ENCODE measurements at places on chromosomes 5 and 9.

DNA sequence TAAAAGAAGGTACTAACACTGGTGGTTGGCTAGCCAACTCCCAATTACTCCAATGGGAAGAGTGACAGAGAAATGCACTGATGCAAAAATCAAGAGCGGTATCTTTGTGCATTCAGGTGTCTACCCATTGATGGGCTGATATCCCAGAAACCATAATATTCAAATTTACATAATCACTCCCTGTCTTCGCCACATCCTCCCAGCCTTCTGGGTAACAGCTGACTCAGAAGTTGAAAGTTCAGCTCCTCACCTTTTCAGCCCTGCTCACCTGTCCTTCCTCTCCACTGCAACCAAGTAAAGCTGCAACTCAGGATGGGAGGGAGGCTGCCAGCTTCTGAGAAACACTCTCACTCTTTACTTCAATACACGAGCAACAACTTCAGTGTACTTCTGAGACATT is 6.9 kb downstream of the SUSD1 start:
- no peak for DNase-seq

- peak; percentile 32 for DNase-seq
Observed at GRCh38 chr9:34375901-34376595, 650 bp downstream of the MYORG start.

DNA sequence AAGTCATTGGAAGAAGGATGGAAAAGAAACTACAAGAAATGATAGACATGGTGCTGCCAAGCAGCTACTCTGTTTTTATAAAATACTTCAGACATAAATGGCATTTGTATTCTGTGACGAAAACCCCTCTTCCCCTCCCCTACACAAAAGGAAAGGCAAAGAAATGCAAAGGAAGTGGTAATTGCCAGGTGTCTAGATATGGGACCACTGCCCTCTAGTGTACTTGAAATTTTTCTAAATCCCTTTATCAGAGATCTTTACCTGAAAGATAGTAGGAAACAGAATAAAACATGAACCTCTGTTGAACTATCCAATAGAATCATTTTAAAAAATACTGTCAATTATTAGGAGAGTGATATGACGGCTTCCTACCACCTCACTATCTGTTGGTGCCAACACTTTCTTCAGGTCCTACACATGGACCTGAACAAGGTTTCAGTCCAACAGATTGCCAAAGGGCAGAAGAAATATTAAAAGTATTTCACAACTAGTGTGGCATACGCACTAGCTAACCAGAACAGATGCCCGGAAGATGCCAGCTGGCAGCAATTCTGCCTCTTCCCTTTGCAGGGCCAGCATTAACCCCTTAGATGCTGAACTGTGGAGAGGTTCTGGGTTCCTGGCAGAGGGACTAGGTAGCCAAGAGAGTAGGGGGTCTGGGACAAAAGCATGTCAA is 104.1 kb downstream of the TSSK1B start:
- DNase-seq = peak; percentile 39

GRCh38 chr9:1053986-1054425 is 3.8 kb downstream of the DMRT2 start:
- no peak for DNase-seq

GRCh38 chr5:133398646-133399101 is 213.7 kb downstream of the FSTL4 start:
- DNase-seq = no peak

DNA sequence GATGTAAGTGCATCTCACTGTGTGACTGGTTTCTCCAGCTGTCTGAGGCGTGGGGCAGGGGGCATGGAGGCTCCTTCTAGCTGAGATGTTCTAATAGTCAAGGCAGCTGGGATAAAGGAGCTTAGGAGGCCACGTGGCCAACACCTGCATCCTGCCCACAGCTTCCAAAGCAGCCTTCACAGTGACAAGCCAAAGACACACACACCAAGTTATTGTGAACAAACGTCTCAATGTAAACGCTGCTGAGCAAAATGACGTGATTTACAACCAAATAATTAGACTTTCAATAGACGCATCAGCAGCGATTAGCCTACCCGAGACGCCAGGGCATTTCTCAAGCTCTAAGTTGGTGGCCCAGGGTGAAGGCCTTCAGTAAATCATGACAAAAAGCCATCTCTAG is 23.2 kb upstream of the SLC25A51 start:
- DNase-seq = no peak

DNA sequence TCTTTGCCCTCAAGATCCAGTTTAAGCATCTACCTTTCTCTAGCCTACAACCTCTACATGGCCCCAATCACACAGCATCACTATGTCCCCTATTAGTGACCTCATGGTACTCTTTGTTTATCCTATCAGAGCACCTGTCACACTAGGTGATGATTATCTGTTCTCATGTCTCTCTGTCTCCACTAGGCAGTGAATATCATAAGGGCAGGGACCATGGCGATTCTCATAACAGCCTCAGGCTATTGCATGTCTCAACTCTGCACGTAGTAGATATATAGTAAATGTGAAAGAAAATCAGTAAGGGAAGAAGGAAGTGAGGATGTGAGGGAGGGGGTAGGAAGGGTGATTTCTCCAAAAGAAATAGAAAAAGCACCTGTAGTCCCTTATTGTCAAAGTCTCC is 311.0 kb downstream of the NSG2 start:
- DNase-seq = no peak

DNA sequence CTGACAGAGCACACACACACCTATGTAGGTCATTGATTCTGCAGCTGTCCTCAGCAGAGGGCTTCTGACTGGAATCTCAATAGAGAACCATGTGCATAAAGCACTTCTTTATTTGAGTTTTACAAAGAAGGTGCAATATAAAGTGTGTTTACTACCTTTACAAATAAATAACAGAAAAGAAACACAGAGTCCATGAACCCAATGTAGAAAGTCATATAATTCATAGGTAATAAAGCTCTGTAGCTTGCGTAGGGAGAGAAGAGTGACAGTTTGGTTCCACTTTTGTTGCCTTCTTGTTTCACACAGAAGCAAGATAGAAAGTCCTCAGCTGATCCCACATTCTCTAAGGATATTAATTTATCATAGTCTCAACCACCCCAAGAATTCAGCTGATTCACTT is 149.5 kb downstream of the GABRG2 start:
- no peak for DNase-seq

GRCh38 chr5:92909602-92909962 is 671.4 kb downstream of the NR2F1-AS1 start:
- DNase-seq = no peak

DNA sequence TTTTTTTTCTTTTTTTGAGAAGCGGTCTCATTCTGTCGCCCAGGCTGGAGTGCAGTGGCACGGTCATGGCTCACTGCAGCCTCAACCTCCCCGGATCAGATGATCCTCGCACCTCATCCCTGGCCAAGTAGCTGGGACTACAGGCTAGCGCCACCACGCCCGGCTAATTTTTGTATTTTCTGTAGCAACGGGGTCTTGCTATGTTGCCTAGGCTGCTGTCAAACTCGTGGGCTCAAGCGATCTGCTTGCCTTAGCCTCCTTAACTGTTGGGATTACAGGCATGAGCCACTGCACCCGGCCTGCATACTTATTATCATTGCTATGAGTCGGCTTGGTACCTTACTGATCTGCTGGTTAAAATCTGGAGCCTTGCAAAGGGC is 790 bp upstream of the IARS1 start:
- no peak for DNase-seq

- no peak for DNase-seq
Observed at GRCh38 chr9:26523577-26523976, 369.0 kb downstream of the CAAP1 start.

DNA sequence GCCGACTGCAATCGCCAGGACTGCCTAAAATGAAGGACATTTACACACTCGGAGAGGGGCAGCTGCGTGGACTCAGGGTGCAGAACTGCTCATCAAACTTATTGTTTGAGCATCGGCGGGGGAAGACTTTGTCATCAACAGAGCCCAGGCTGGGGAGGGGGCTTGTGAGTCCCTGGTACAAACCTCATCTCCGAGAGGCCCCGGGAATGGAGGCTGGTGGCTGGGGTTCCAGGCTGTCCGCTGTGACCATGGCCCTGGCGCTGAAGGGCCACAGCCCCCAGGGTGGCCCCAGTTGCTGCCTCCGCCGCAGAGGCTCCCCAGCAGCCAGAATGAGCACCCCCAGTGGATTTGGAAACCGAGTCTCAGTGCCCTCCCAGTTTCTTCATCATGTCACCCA is 46.1 kb upstream of the RNU6ATAC start:
- no peak for DNase-seq

DNA sequence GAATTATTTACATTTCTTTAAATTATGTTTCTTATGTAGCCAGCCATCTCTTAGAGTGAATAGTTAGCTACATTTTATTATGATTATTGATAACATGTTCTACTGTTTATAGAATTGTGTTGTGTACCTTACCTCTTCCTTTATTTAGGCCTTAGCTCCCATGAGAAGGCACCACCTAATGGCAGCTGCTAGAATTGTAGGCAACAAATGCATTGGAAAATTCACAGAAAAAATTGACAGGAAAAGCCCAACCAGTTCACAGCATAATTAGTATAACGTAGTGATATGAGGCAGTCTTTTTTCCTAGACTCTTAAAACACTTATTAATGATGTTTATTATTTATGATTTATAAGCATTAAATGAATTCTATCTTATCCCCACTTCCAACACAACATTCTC is 175.8 kb downstream of the WDR70 start:
- DNase-seq = no peak

DNA sequence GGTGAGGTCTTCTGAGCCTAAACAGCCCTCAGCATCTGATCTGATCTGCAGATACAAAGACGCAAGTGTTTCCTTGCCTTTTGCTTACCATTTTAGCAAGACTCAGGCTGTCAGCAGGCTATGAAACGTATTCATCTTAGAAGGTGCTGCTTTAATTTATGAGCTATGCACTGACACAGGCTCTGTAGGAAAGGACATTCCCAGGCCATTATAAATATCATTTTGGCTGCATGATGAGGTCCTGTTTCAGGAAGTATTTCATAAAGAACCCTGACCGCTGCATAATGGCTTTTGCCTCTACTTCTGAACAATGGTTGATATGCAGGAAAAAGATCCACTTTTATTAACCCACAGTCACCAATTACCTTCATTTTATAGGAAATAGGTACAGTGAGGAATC is 98.4 kb upstream of the CAST start:
- no peak for DNase-seq

GRCh38 chr9:94511955-94512265 is 43.0 kb upstream of the PCAT7 start:
- no peak for DNase-seq

- DNase-seq = no peak
Observed at GRCh38 chr5:109681763-109682162, 8.0 kb upstream of the MAN2A1 start.

DNA sequence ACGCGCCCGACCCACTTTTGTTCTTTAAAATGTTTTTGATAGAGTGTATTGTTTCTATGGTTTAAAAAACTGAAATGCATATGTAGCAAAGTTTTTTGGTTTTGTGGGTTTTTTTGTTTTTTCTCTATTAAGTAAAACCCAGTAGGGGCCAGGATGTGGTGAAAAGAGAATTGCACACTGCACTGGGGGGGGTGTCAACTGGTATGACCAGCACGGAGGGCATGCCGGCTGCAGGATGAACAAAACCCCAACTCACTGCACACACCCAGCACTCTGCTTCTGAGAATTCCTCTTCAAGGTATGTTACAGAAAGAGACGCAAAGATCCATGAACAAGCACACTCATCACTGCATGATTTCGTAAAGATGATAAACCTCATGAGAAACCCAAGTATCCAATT is 75.0 kb downstream of the STK10 start:
- peak; percentile 78 for DNase-seq

DNA sequence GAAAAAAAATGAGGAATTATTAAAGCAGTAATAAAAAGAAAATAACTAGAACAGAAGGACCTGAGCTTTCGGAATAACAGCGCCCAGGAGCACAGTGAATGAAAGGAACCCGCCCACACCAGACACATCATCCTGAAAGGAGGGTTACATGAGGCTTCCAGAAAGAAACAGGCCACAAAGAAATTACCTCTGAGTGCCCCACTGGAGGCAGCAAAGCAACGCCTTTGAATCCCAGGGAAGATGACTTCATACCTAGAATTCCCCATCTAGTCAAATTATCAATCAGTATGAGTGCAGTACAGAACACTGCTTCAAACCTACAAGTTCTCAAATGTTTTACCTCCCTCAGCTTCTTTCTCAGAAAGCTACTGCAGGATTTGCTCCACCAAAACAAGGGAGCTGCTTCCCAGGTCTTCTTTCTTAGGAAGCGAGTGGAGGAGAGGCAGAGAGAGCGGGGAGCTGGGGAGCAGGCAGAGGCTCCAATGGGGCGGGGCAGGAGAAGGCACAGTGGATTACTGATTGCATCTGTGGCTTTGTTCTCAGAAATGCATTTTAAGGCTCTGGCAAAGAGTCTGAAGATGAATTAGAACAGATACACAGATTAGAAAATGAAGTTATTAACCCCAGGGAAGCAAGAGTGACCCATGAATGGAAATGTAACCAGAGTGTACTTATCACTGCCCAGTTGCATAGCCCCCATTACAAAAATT is 87.1 kb downstream of the SEMA4D start:
- no peak for DNase-seq

DNA sequence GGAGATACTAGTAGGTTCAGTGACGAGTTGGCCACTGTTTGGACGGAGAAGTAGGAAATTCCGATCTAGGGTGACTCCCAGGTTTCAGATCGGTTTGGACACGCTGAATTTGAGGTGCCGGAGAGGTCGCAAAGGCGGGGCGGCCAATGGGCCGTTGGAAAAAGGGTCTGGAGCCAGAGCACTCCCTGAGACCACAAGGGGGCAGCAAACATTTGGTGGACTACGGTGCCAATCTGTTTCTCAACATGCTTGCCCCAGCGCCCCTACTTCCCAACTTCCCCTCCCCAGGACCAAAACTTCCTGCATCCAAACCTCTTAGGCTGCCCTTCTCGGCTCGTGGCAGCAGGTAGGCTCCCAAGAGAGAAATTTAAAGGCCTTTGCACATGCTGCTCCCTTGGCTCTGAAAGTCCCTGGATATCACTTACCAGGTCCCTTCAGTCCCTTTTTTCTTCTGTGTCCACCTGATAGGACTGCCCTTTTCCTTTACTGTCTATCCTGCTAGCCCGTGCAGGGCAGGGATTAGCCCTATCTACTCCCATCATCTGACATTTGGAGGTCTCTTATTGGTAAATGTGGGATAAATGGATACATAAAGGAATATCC is 992 bp upstream of the RPP25L start:
- no peak for DNase-seq

Data from T-cell (primary cell).